ENCODE measurements at places on chromosomes 6 and 20.

DNA sequence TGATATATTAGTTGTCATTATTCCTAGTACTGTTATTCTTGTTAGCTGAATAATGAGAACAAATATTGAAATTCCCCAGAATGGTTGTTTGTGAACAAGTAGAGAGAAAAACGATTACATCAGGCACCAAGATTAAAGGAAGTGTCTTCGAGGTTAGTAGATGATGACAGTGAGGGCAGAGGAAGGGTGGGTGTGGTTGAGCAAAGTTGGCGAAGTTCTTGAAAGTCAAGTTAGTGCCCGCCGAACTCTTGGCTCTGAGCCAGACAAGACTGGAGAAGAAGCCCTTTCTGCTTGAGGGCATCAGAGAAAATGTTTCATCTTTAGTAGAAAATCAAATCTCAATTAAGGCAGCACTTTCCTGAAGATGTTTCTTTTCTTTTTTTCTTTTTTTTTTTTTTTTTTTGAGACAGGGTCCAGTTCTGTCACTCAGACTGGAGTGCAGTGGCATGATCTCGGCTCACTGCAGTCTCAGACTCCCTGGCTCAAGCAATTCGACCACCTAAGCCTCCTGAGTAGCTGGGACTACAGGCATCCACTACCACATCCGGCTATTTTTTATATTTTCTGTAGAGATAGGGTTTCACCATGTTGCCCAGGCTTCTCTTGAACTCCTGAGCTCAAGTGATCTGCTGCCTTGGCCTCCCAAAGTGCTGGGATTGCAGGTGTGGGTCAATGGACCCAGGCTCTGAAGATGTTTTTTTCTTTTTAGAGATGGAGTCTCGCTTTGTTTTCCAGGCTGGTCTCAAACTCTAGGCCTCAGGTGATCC lies 77.1 kb downstream of the SGK1 start:
- DNase-seq, result no peak

DNA sequence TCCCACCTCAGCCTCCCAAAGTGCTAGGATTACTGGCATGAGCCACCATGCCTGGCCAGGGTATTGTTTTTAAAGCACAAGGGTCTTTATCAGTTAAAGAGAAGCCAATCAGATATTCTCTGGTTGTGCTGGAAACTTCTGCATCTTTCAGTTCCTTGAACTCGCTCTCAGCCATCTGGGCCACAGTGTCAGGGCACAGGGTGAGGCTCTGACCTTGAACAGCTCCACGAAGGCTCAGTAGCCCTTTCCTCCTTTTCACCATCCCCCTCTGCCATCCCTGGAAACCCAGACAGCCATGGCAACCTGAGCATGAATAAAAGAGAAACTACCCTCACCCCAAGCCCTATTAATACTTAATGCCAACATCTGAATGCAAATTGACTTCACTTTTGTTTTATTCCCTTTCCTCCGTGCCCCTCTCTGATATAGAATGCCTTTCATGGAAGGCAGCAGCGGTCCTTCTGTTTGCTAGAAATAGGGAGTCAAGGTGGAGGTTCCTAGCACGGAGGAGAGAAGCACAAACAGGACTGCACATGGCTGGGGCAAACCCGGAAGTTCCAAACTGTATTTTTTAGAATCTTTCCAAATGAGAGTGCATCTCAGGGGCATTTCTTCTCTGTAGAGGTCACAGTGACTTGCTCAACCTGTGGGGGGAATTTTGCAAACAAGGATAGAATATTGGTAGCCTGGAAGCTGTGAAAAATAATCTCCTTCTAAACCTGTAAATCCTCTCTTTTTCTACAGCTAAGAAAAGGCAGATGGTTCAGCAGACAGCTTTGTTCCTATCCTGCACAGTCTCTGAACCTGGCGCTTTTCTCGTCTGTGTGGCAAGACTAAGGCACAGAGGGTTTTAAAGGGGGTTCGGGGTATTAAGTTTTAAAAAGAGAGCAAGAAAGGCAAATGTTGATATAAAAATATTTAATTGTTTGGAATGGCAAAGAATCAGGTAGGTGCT lies 176.4 kb upstream of the RREB1 start:
- DNase-seq, result no peak

GRCh38 chr20:19491241-19491640 lies 266.8 kb upstream of the RIN2 start:
- no peak for DNase-seq

GRCh38 chr6:73739096-73739495 lies 43.1 kb downstream of the CD109 start:
- DNase-seq, result peak; percentile 7

- DNase-seq, result no peak
These were observed 99.6 kb downstream of the PREX1 start for GRCh38 chr20:48728042-48728825.

- DNase-seq, result no peak
These were observed 52.9 kb upstream of the MLN start for GRCh38 chr6:33856655-33857054.

GRCh38 chr6:132070356-132070755 lies 119.2 kb upstream of the CCN2 start:
- DNase-seq, result no peak

DNA sequence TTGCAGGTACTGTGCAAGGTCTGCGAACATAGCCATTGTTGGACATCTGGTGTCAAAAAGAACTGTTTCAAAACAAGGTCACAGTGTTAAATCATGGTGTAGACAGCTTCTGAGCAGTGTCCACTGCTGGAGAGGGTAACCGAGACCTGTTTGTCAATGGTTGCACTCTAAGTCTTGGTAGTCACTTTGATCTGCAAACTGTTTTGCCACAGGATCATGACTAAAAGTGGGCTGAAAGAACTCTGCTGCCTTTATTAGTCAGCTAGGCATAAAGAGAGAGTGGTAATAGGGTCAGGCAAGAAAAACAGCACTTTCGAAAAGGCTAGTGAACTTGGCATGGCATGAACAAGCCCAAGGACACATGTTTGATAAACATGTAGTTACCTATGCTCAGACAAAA lies 552.3 kb upstream of the CITED2 start:
- DNase-seq, result no peak

DNA sequence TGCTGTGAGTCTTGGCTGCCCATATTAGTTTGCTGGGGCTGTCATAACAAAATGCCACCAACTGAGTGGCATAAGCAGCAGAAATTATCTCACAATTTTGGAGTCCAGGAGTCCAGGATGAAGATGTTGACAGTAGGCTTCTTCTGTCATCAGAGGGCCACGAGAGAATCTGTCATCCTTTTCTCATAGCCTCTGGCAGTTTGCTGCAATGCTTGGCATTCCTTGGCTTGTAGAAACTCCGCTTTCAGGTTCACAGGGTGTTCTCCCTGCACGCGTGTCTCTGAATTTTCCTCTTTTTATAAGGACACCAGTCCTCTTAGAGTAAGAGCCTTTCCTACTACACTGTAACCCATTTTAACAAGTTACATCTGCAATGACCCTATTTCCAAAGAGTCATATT lies 838.4 kb downstream of the TFAP2A start:
- DNase-seq, result no peak

DNA sequence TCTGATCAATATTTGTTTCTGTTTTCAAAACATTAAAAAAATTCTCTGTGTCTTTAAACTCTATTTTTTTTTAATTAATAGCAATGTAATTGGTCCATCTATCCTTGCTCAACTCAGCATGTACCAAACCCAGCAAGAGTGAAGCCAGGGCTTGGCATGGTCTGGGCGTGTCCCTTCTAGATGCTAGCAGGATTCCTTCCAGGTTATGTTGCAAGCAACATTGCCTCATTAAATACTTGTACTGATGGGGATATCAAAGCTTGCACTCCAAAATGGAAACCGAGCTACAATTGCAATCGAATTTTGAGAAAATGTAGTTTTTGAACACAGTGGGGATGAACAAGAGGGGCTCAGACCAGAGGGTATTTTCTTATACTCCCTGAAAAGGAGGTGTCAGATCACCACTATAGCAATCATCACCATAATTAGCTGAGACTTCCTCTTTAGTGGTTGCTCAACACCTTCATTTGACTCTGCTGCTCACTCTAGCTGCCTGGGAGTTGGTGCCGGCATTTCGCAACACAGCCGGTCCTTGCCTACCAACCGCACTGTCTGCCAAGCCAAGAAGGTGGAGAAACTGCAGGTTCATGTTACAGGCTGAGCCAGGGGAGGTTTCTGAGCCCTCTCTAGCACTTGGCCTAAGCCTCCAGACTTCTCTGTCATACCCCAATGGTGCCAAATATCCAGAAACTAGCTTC lies 67.8 kb upstream of the RALGAPA2 start:
- no peak for DNase-seq

DNA sequence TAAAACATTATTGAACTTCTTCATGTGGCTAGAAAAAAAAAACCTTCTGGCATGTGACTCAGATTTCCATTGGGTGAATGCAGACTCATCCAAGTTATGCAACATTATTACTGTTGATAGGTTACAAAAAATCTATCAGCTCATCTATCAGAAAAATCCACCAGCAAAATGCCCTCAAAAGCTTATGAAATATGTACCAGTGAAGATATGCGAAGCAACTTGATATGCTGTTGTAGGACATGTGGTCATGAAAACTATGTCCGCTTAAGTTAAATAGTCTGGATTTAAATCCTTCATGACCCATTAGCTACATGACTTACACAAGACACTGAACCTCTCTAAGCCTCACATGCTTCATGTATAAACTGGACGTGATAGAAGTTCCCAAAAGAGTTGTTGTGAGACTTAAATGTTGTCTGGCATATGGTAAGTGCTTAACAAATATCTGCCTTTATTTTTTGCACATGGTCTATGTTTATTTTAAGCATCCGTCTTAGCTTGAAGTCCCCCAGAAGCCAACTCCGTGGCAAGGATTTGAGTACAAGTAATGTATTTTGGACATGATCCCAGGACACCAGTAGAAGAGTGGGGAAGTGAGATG lies 12.5 kb upstream of the BFSP1 start:
- no peak for DNase-seq

DNA sequence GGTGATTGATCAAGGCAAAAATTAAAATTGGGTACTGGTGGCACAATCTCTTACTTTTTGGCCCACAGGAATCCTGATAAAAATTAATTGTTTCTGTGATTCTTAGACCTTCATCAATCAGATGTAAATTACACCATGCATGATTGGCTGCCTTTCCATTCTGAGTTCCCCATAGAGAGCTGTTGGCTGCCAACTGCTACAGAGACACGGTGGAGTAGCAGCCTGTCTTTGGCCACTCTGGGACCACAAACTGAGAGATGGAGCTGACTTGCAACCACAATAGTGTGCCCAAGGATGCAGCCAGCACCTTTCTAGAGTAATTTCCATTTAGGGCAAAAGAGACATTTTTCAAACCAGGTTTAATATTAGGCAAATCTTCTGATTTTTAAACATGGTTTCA lies 274.3 kb upstream of the MMS22L start:
- no peak for DNase-seq

- DNase-seq, result no peak
These were observed 194.8 kb downstream of the MAFB start for GRCh38 chr20:40494248-40494647.

DNA sequence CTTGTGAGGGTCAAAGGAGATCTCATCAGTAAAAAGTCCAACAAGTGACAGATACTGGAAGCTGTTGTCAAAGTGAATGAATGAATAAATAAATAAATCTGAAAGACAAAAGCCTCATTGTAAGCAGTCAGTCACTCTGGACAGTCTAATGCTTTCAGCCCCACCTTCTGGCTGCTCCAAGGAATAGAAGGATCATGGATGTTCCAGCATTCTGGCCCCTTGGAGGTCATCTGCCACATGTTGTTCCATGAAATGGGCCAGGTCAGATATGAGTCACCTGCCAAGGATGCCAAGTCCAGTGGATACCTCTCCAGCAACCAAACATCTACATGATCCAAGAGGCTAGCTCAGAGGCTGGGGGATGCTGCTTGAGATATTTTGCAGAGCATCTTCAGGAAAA lies 185.6 kb downstream of the BMP7 start:
- no peak for DNase-seq

DNA sequence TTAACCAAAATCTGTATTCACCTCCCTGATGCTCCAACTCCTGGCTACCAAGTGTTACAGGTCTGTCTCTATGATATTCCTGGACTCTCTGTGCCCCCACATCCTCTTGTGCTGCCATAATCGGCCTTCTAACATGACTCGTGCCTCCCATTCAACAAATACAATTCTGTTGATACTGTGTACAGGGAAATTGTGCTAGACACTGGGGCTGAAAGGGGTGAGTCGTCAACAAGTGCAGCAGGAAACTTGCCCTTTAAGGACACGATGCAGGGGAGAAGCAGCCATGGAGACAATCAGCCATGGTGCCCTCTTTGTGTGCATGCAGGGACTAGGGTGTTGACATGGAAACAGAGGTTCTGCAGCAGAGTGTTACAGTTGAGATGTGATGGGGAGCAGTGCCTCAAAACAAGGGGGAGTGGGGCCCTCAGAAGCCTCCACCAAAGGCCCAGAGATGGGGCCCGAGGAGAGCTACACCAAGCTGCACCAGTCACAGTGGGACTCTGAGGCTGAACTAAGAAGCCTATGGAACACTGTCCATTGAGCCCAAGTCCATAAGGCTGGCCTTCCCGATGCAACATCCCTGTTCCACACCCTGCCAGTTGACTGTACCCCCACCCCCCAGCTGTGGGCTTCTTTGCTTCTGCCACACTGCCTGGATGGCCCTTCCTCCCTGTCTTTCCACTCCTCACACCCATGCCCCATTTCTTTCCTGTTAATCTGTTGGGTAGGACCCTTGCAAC lies 3.1 kb downstream of the PCED1A start:
- DNase-seq, result no peak

GRCh38 chr6:107679457-107679856 lies 144.7 kb downstream of the SCML4 start:
- no peak for DNase-seq

GRCh38 chr6:30066082-30066481 lies 916 bp upstream of the PPP1R11 start:
- no peak for DNase-seq

DNA sequence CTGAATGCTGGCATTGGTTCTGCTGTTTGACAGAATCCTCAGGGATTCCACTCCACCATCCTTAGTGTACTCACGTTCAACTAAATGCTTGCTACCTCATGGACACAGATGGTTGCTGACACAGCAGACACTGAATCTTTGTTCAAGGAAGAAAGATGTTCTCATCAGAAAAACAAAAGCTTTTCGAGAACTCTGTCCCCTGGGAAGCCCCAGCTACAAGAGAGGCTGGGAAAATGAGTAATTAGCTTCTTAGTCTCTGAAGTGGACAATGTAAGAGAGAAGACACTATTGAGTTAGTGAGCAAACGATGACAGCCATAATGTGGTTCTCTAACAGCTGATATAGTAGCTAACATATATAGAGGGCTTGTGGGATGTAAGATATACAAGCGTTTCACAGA lies 30.9 kb upstream of the ENPP5 start:
- no peak for DNase-seq

- DNase-seq, result no peak
These were observed 63.3 kb upstream of the ZNF133 start for GRCh38 chr20:18224968-18225568.

DNA sequence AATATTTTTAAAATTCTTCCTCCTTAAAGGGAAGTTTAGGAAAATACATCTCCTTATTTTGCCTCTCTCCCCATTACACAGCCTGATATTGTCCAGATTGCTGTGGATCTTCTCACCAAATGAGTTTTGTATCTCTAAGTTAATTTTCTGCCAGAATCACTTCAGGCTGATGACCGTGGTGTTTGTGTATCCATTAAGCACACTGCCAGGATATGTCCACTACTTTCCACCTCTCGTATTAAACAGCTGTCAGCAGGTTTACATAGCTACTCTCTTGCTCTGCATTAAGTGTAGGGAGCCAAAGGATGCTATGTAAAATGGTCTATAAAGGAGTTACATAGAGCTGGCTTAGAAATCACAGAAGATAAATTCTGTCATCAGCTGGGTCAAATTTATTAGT lies 201.1 kb downstream of the ZFAND3 start:
- DNase-seq, result no peak

- DNase-seq, result no peak
These were observed 11.7 kb downstream of the UST start for GRCh38 chr6:148758492-148758891.

GRCh38 chr6:134028438-134028837 lies 24.0 kb downstream of the SLC2A12 start:
- DNase-seq, result no peak
